GM19239 (cell line): ENCODE measurements at places on chromosomes 5 and 9.

DNA sequence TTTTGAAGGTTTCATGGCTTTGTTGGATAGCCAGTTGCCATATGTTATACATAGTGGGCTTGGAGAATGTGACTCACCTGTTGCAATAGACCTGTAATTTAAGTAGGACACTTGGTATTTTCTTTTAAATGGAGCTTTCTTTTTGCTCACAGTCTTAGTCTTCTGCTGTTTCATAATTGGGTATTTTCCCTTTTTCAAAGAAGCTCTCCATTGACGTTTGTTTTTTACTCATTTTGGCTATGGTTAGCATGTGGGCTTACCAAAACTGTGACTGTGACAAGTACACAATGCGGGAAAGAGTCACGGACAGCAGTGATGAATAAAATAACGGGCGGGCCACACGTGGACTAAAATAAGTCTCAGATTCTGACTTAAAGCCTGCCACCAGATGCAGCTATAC is 23.2 kb upstream of the RNF20 start:
- DNase-seq: no peak

- peak; percentile 9 for DNase-seq
Observed at GRCh38 chr9:75001719-75002421, 26.2 kb downstream of the CARNMT1 start.

- no peak for DNase-seq
Observed at GRCh38 chr5:159135896-159136531, 36.3 kb upstream of the EBF1 start.

GRCh38 chr5:59257488-59258400 is 635.8 kb downstream of the PDE4D start:
- no peak for DNase-seq

GRCh38 chr9:89916001-89916597 is 311.3 kb downstream of the GADD45G start:
- no peak for DNase-seq
